H9 (cell line): ENCODE measurements at places on chromosomes 2 and 18. TPM values are rescaled to one million over a fixed set of nuclear protein-coding genes. Genes with fewer than 3 reads are reported as not detected.

RAPH1 gene
- 17.1 and 17.8 TPM in 2 replicates for total RNA-seq

PSMA8 gene
- not detected in 2 replicates for total RNA-seq

DNA sequence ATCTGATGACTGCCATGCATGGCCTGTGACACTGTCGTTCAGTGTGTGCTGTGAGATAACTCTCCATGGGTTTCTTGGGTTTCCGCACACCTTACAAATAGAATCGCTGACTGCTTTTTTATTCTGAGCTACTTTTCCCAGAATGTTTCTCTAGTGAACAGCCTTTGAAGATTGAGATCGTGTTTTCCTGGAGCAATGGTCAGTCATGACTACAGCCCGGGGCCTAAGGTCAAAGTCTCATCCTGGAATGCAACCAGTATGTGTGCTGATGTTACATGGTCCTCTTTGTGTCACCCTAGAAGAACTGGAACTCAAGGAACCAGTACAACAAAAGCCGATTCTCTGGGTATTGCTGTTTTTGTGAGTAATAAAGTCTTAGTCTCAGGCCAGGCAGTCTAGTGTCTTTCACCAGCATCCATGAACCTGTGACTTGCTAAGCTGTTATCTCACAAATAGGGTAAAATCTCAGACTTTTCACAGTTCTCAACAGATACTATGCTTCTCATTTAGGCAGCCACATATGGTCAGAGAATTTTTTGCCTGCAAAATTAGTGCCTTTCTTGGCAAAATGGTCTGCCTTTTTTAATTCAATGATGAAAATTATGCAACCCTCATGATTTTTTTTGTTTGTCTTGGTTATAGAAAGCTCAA, 124.9 kb upstream of the PIEZO2 start:
- no peaks in the 10 kb centered on the region for H3K4me1 ChIP-seq
- no peaks in the 10 kb centered on the region for H3K27me3 ChIP-seq
- no peaks in the 10 kb centered on the region; the same call in 1 of the 3 replicates for H3K36me3 ChIP-seq
- no peak for DNase-seq
- H3K27ac ChIP-seq: no peak overlapping the region

GRCh38 chr2:26473796-26474195, 4.1 kb downstream of the OTOF start:
- no peak overlapping the region for H3K4me3 ChIP-seq
- DNase-seq: no peak
- H3K36me3 ChIP-seq: no peaks in the 10 kb centered on the region
- H3K27me3 ChIP-seq: no peaks in the 10 kb centered on the region
- no peak overlapping the region for H3K27ac ChIP-seq

DNA sequence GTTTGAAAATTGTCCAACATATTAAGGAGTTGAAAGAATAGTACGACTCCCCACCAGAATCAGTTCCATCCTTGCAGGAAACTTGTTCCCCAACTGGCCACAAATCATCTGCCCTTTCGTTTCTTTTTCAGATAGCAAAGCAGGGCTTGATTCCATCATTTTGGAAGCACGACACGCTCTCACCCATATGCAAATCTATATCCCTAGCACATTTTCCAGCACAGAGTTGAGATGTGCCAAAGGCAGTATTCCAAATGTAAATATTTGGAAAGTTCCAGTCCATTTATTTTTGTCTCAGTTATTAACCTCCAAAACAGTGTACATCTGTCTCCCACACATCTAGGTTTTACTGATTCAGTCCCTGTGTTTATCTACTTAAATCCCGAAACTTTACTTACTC, 128.8 kb upstream of the BCL2L11 start:
- peaks cover 24% of the 10 kb centered on the region for H3K36me3 ChIP-seq
- DNase-seq: no peak
- H3K4me1 ChIP-seq: no peaks in the 10 kb centered on the region; the same call in 1 of the 2 replicates
- H3K27ac ChIP-seq: no peak overlapping the region
- H3K27me3 ChIP-seq: no peaks in the 10 kb centered on the region

- H3K27me3 ChIP-seq: no peaks in the 10 kb centered on the region
- DNase-seq: no peak
- H3K4me1 ChIP-seq: no peaks in the 10 kb centered on the region; the same call in 1 of the 2 replicates
- no peak overlapping the region for H3K27ac ChIP-seq
- no peak overlapping the region for H3K4me3 ChIP-seq
These were observed 29.2 kb upstream of the ACVR1C start for GRCh38 chr2:157657858-157658257.
